ENCODE measurements at places on chromosomes 4 and X.

- H3K27me3 ChIP-seq = no peaks in the 10 kb centered on the region
- H3K36me3 ChIP-seq = no peaks in the 10 kb centered on the region
- no peak overlapping the region for H3K4me3 ChIP-seq
- H3K27ac ChIP-seq = no peak overlapping the region
- no peak for DNase-seq
- no peaks in the 10 kb centered on the region for H3K4me1 ChIP-seq
These were observed 22.3 kb upstream of the EMCN start for GRCh38 chr4:100540131-100540530.

GRCh38 chr4:145041378-145041777, 56.6 kb downstream of the ANAPC10 start:
- H3K4me1 ChIP-seq = no peaks in the 10 kb centered on the region
- H3K36me3 ChIP-seq = no peaks in the 10 kb centered on the region
- no peak overlapping the region for H3K4me3 ChIP-seq
- no peak for DNase-seq

DNA sequence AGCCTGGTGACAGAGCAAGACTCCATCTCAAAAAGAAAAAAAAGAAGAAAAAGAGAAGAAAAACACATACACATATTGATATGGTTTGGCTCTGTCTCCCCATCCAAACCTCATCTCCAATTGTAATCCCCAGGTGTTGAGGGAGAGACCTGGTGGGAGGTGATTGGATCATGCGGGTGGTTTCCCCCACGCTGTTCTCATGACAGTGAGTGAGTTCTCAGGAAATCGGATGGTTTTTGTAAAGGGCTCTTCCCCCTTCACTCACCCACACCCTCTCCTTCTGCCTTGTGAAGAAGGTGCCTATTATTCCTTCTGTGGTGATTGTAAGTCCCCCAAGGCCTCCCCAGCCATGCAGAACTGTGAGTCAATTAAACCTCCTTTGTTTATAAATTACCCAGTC, 68.4 kb downstream of the LDB2 start:
- H3K27me3 ChIP-seq = no peaks in the 10 kb centered on the region
- no peak overlapping the region for H3K27ac ChIP-seq
- DNase-seq = no peak
- no peak overlapping the region for H3K4me3 ChIP-seq
- no peaks in the 10 kb centered on the region for H3K36me3 ChIP-seq

- no peak overlapping the region for H3K27ac ChIP-seq
- H3K27me3 ChIP-seq = no peaks in the 10 kb centered on the region
- DNase-seq = no peak
- H3K4me1 ChIP-seq = no peaks in the 10 kb centered on the region
These were observed 136.4 kb downstream of the AMELX start for GRCh38 chrX:11429538-11430085.

DNA sequence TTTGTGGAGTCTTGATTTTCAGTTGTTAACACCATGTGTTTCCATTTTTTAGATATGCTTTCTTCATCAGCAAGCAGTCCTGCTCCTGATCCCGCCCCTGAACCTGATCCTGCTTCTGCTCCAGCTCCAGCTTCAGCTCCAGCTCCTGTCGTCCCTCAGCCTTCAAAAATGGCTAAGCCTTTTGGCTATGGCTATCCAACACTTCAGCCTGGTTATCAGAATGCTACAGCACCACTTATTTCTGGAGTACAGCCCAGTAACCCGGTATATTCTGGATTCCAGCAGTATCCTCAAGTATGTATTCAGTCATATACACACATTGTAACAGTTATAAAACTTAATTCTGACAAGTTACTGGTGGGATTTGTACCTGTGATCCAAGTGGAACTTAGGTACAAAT, 60.9 kb downstream of the SEC24B start:
- no peaks in the 10 kb centered on the region for H3K36me3 ChIP-seq
- H3K27ac ChIP-seq = no peak overlapping the region
- DNase-seq = no peak

Measured in hepatocyte (in vitro differentiated cells).